ENCODE measurements at places on chromosomes 4 and X. TPM values are rescaled to one million over a fixed set of nuclear protein-coding genes. Genes with fewer than 3 reads are reported as not detected.

Gene CXCL10
- not detected for total RNA-seq

DNA sequence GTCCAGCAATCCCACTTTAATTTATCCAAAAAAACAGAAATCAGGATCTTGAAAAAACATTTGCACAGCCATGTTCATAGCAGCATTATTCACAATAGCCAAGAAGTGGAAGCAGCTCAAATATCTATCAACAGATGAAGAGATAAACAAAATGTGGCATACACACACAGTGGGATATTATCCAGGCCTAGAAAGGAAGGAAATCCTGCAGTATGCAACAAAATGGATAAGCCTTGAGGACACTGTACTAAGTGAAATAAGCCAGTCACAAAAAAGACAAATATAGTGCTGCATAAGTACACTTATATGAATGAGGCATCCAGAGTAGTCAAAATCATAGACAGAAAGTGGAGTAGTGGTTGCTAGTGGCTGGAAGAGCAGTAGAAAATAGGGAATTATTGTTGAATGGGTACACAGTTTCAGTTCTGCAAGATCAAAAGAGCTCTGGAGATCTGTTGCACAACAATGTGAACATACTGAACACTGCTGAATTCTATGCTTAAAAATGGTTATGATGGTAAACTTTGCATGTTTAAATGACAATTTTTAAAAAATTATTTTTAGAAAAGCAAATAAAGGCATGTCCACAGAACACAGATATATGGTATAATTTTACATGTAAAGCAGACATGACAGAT lies 25.6 kb downstream of the CHM start:
- DNase-seq, result no peak

GRCh38 chr4:48162162-48162561 lies 28.1 kb upstream of the TXK start:
- DNase-seq, result no peak

GRCh38 chrX:55119712-55120111 lies 30.9 kb downstream of the PAGE2 start:
- no peak for DNase-seq

DNA sequence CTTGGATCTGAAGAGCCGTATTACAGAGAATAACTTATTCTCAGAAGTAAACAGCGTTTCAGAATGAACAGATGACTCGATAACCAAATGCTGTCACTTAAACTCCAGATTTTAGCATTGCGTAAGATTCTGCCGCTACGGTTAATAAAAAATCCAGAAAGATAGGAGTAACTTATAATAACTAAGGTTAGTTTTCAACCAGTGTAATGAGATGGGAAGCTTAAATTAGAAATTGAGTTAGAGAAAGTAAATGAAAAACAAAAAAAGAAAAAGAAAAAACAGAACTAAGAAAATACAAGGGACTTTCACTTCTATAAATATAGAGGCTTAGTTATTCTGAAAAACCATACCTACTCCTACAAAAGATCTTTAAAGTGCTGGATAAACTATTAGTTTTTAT lies 13.1 kb upstream of the PARM1 start:
- DNase-seq, result no peak

Gene NR3C2
- total RNA-seq, result 5.7 TPM

DNA sequence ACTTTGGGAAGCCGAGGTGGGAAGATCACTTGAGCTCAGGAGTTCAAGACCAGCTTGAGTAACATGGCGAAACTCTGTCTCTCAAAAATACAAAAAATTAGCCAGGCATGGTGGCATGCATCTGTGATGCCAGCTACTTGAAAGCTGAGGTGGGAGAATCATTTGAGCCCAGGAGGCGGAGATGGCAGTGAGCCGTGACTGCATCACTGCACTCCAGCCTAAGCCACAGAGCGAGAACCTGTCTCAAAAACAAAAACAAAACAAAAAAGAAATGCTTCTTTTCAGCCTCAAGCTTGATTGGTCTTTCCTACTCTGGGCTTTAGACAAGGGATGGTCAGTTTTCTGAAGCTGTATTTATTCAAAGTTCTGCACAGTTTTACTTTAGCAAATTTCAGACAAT lies 15.8 kb upstream of the DHRSX start:
- DNase-seq, result no peak

DNA sequence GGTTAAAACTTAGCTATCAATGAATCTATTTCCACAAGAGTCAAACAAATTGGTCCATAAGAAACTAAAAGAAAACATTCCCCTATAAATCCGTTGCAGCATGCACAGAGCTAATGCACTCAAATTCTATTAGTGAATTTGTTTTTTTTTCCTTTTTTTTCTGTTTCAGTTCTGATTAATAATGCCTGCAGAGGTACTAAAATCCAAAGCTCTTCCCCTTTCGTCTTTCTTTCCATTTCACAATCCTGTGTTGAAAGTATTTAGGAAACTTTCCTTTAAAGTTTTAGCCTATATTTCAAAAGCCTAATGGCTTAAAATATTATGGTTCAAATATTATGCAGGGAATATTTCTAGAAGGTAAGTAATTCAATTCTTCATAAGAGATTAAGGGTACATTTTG lies 45.9 kb upstream of the VEGFD start:
- no peak for DNase-seq

Gene CD38
- total RNA-seq, result 1.6 TPM

DNA sequence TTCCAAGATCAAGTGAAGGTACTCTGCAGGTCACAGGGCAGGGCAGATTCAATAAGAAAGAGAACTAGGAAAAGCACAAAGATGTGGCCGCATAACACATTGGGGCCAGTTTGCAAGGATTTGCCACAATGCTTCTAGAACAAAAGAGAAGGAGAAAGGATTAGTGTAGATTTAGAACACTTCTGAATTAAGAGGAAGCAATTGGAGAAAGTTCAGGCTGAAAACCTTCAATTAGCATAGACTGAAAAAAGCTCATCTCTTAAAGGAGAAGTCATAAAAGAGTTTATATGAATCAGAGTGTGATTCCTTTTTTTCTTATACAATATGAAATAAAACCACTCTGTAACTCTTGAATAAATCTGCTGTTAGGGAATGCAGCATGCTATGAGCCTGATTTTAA lies 215.6 kb upstream of the FAT1 start:
- DNase-seq, result no peak

DNA sequence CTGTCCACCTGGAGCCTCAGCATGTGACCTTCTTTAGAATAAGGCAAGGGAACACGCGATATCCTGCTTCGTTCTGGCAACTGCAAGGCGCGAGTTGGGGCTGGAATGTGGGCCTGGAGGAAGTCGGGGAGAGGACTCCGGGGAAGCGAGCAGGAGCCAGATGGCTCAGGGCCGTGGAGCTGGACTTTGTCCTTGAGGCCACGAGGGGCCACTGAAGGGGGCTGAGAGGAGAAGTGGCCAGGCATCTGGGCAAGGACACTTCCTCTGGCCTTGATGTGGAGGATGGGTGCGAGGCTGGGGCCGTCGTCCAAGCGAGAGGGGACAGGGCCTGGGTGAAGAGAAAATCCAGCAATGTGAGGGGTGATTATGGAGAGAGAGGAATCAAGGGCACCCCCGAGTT lies 12.2 kb upstream of the DUSP9 start:
- DNase-seq, result no peak

- no peak for DNase-seq
Measured at GRCh38 chrX:1533058-1533457, 3.9 kb downstream of the P2RY8 start.

All from frontal cortex (tissue), 4 donors.